ENCODE measurements at places on chromosomes 7 and 10.

DNA sequence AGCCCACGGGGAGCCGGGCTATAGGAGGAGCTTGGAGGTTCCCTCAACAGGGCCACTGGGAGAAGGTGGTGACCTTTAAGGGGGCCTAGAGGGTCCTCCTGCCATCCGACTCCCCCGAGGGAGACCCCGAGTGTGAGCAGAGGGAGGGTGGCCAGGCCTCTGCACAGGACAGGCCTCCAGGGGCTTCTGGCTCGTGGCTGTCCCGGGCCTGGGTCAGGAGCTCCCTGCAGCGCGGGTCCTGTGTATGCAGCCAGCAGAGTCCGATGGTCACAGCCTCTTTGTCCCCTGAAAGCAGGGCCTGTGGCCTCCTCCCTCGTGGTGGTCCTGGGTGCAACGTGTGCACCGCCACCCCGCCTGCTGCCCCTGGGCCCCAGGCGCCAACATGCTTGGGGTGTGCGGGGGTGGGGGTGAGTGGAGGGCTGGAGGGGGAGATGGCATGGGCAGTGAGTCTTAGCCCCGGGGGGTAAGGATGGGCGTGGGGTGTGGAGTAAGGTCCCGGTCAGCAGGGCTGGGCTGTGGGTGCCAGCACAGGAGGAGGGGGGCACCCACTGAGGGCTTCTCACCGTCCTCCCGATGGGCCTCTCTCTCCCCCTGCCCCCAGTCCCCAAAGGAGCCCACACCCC lies 27.1 kb downstream of the UNCX start:
- DNase-seq: no peak

- peak; percentile 46 for DNase-seq
These were observed 27.1 kb downstream of the VIPR2 start for GRCh38 chr7:159117366-159118196.

DNA sequence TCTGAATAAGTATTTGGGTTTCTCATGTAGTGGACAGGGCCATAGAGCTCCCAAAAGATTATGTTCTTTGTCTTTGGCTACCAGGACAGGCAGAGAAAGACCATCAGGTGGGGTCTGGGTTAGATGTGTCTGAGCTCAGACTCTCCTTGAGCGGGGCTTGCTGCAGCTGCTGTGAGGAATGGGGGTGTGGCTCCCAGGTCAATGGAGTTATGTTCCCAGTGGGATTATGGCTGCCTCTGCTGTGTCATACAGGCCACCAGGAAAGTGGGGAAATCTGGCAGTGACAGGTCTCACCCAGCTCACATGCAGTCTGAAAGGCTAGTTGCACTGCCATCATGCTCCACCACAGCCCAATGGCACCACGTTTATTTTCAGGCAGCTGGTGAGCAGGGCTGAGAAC lies 97.0 kb upstream of the FERD3L start:
- no peak for DNase-seq

- DNase-seq: no peak
These were observed 37.8 kb downstream of the DIP2C start for GRCh38 chr10:651692-652091.
